Astrocyte of the spinal cord (primary cell): ENCODE measurements at places on chromosomes 16 and 17.
A peak's percentile ranks its signal among the peaks of the same experiment; 100 is the strongest.

GRCh38 chr17:66448026-66448639 is 145.7 kb downstream of the PRKCA start:
- no peak for DNase-seq

DNA sequence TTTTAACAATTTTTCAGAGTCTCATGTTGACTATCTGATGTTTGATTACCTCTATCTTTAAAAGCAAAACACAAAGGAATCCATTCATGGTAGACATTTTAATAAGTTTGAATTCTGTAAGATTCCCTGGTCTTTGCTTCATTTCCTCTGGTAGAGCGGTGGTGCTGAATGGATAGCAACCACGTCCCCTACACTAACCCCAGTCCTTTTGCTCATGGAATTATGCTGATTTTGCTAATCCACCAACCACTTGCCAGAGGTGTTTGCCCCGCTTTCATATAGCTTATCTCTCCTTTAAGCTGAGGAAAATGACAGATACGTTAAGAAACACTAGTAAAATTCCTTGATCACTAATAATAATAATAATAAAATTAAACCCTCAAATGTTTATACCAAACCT is 9.5 kb downstream of the KCNJ16 start:
- DNase-seq = no peak

- peak; percentile 11 for DNase-seq
Observed at GRCh38 chr16:81582655-81583441, 138.2 kb downstream of the CMIP start.

GRCh38 chr17:50185631-50186471 is 15.6 kb downstream of the COL1A1 start:
- DNase-seq = peak; percentile 52
